Hematopoietic multipotent progenitor cell treated with erythropoietin and hydrocortisone succinate and interleukin-3 and kit ligand, for 4 days (in vitro differentiated cells): ENCODE measurements at places on chromosomes 5 and 9.

- no peak for DNase-seq
These were observed 338.9 kb upstream of the PANK3 start for GRCh38 chr5:168917947-168918600.

- no peak for DNase-seq
These were observed 246.6 kb downstream of the HSPA4 start for GRCh38 chr5:133298447-133298846.

DNA sequence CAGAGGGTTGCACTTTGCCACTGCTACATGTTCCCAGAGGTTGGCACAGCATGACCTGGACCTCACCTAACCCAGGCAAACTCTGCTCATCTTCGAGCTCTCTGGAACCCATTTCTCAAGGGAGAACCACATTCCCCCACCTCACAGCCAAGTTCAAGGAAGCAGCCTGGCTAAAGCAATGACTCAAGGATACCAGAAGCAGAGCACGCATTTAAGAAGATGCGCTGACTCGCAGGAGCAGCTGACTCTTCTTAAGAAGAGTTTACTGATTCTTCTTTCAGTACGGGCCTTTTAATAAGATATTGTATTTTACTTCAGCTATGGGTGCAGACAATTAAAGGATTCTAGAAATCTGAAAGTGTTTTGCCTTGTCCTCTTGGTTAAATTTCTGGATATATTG, 4.1 kb upstream of the SEMA5A start:
- DNase-seq = no peak

- DNase-seq = no peak
These were observed 17.2 kb upstream of the GCNT1 start for GRCh38 chr9:76441551-76442322.

DNA sequence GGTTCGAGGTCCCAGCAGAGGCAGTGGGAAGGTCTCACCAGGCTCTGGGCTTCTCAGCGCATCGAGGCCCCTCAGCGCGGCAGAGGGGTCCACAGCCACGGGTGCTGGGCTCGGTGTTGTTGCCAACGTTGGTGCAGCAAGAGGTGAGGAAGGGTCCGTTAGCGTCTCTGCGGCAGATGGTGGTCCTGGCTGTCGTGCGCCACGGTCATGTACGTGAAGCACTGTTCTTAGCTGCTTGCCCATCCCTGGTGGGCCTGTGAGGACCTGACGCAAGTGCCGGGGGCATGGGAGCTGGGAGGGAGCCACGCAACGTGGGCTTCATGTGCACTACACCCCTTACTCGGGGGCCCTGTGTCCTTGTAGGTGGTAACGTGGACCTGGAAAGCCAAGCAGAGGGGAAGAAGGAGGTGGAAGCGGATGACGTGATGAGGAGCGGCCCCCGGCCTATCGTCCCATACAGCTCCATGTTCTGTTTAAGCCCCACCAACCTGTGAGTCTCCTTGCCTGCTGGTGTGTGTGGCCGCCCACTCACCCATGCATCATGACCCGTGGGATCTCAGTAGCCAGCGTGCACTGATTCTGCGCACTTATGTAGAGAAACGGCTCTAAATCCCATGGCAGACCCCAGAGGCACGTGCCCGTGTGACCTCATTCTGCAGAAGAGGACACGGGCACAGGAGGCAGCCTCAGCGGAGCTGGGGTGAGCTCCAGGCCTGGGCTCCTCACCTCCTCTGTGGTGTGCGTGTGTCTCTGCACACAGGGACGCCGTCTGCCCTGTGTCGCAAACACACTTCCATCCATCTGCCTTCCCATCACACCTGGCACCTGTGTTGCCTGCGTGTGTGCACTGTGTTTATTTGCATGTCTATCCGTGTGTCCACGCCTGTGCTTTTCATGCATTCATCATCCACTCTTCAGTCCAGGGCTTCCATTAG, 166.1 kb downstream of the CACNA1B start:
- no peak for DNase-seq

DNA sequence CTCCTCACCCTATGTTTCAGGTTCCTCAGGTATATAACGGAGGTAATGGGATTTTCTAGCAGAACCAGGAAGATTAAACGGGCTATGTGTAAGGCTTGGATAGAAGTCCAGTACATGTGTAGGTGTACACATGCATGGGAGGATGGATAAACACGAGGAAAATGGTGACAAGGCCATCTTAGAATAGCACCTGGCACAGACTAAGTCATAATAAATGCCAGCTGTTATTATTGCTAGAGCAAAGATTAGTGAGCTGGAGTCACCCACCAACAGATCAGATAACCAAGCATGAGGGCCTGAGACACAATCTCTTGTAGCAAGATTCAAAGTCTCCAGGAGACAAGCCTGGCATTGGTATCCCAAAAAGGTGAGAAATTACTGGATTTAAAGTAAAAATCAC, 21.1 kb downstream of the SPOCK1 start:
- no peak for DNase-seq

DNA sequence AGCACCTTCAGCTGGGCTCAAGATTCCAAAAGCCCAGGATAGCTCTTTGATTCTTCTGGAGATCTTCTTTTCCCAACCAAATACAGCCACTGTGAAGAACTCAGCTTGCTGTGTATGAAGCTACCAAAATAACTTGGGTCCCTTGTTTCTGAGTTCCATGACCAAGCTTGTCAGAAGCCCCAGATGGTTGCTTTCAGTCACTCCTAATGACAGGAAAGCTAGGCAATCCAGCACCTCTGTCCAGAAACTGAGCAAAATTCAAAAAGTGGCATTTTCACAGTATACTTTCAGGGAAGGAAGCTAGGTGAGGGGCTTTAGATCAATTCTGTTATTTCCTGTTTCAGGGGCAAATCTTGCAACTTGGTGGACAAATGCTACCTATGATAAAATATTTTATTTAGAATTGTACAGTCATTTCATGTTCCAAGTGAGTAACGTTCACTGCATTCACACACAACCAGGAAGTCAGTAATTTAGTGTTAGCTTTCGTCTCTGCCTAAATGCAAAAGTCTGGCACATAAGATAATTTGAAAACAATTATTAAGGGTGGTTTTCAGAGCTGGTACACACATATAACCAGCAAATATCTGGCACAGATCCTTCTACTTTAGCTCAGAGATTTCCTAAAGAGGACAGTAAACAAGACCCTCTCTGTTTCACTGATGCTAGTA, 330.1 kb downstream of the GLIS3 start:
- no peak for DNase-seq

DNA sequence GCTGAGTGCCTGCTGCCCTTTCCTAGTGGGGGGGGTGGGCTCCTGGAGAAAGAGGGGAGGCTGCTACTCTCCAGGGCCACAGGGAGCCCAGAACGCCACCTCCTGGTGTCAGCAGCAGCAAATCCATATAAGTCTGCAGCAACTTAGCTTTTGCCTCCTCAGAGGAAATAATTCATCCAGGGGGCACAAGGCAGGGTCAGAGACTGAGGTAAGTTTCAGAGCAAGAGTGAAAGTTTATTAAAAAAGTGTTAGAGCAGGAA, 4.0 kb upstream of the CLPTM1L start:
- no peak for DNase-seq

GRCh38 chr5:129807162-129807814, 59.4 kb downstream of the MINAR2 start:
- no peak for DNase-seq

DNA sequence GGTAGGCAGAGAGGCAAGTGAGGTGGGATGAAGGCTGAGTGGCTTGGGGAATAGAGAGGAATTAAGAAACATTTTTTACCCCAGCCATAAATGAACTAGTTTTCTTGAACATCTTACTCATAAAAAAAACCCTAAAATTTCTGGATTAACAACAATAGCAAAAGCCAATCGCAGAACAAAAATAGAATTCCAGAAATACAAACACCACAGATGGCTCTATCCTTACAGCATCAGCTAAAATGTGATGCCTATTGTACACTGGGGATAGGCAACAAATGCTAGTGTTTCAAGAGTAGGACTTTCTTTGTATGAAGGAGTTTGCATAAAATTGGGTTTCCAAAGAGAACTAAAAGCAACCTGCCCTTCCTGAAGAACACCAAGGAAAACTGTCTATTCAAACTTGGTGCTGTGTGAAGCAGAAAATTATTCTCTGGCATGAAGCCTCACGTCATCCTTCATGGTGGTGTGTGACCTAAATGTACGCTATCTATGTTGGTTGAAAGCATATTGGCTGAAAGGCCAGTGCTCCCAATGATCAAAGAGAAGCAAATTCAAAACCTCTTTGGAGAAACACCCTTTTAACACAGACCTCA, 82.9 kb downstream of the JAKMIP2 start:
- no peak for DNase-seq

GRCh38 chr5:148760945-148761638, 65.3 kb upstream of the ADRB2 start:
- peak; percentile 43 for DNase-seq

DNA sequence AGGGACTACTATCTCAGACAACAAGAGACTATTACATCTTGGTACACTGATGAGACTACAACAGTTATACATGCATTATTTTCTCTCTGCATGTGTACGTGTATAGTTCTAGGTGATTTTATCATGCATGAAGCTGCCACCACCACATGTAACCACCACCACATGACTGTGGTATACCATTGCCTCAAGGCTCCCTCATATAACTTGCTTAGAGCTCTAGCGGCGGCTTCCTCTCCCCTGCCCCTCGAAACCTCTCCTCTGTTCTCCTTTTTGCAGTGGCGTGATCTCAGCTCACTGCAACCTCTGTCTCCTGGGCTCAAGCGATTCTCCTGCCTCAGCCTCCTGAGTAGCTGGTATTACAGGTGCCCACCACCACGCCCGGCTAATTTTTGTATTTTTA, 162.3 kb downstream of the AOPEP start:
- DNase-seq = no peak

DNA sequence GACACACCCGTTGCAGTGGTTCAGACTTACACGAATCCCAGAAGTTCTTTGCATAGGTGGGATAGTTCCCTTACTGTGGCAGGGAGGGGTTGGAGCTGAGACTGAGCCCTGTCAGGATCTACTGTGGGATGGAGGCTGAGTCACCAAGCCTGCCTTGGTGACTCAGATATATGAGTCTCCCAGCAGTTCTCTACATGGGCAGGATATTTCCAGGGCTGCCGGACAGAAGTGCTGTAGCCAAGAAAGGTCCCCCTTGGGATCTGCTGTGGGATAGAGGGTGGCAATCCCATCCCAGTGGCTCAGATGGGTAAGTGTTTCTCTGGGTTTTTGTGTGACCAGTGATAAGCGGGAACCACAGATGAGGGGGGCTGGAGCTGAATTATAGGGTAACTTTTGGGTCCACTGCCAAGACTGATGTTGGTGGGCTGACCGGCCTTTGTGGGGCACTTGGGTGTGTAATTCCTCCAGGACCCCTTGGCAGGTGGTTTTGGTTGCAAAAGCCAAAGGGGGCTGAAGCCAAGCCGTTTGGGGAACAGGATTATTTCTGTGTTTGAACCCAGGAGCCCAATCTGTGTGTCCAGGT, 18.7 kb downstream of the XRCC4 start:
- no peak for DNase-seq

- DNase-seq = peak; percentile 85
These were observed 55.3 kb downstream of the SMIM23 start for GRCh38 chr5:171840711-171841522.

DNA sequence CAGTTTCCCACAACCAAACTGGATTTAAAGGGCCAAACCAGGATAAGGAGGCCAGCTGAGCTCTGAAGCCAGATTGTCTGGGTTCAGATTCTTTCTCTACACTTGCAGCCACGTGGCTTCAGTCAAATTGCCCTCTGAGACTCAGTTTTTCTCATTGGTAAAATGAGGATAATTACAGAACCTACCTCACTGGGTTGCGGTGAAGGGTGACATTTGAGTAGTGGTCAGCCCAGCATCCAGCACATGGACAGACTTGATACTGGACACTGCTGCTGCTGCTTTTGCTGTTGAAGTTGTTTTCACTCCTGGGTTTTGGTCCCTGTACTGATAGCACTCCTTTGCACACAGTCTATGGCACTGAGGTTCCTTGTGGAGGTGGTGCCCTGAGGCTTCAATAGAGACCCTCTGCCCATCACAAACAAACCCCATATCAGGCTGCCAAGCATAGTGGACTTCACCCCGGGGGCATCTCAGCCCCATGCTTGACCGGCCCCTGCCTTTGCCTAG, 25.7 kb upstream of the CDKN2AIPNL start:
- DNase-seq = peak; percentile 59

GRCh38 chr5:178106556-178107239, 6.6 kb upstream of the N4BP3 start:
- DNase-seq = no peak

DNA sequence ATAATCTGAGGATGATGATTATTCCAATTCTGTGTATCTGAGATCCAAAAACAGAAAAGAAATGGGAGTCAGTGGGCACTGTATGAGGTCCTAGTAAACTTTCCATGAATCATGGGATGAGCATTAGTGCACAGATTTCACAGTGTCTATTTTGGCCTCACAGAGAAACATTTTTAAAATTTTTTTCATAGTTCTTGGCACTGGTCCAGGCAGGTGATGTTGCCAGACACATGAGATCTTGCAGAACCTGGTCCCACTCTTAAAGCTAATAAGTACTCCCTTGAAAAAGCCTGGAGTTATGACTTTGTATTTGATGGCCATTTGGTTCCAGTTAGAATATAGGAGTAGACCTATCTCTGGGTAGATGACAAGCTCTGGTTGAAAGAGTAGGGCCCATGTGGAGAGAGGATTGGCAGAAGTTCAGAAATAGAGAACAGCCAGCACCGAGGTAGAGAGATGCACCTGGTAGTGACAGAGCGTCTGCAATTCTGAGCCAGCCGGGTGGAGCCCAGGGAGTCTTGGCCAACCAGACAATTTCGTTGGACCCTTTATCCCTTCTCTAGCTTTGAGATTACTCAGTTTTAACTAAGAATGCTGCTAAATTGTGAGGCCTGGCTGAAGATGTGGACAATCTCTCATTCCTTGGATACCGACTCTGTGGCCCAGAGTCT, 6.3 kb upstream of the TNFSF15 start:
- no peak for DNase-seq

DNA sequence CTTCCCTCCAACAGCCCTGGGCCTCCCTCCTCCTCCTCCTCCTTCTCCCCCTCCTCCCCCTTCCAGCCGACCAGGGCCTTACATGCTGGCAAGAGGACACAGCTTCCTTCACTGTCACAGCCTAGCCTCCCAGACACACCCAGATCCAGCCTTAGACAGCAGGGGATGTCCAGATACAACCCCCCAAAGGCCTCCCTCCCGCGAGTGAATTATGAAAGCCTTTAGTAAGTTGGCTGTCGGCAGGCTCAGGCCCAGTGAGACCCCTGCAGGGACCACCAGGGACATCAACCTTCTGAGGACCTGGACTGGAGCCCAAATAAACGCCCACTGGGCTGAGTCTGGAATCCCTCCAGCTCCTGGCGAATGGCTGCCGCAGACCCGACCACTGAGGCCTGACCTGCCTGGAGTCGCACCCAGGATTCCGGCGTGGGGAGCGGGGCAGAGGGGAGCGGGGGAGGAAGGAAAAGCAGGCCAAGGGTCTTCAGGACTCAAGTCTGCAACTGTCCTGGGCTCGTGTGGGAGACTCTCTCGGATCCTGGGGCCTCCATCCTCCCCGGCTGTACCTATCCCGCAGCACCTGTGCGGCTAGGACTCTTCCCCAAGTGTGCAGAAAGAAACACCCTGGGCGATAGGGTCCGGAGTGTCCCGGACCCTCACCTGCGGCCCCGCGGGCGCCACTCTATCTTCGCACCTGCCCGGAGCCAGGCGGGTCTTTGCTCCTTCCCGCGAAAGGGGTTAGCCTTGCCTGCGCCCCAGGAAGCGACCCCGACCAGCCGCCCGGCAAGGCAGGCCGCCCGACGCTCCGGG, 705 bp downstream of the SEPTIN8 start:
- peak; percentile 48 for DNase-seq

- DNase-seq = no peak
These were observed 203.6 kb downstream of the SNX18 start for GRCh38 chr5:54721116-54721515.

GRCh38 chr9:72199238-72199637, 50.0 kb downstream of the GDA start:
- no peak for DNase-seq
